DMS 273 treated with DMSO at 0.1 percent for 48 hours (cell line): ENCODE measurements at places on chromosomes 1 and 21.
A peak's percentile ranks its signal among the peaks of the same experiment; 100 is the strongest.

DNA sequence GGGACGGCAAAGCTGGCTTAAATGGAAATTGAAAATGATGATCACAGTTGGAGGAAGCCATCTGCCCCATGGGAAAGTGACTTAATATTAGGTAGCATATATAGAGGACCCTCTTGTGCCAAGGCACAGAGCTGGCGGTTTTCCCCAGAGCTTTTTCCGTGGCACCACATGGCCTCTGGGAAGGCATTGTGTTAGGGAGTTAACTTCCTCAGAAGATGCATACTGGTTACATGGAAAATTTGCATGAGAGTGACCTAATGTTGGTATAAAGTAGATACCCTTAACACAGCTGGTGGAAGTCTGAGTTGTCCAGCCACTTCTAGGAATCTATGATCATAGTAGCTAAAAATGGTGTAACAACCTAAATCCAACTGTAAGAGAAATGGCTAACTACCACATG lies 27.3 kb downstream of the CAP1 start:
- no peak for DNase-seq

- no peak for DNase-seq
Measured at GRCh38 chr1:53627031-53627430, 111.9 kb downstream of the GLIS1 start.

DNA sequence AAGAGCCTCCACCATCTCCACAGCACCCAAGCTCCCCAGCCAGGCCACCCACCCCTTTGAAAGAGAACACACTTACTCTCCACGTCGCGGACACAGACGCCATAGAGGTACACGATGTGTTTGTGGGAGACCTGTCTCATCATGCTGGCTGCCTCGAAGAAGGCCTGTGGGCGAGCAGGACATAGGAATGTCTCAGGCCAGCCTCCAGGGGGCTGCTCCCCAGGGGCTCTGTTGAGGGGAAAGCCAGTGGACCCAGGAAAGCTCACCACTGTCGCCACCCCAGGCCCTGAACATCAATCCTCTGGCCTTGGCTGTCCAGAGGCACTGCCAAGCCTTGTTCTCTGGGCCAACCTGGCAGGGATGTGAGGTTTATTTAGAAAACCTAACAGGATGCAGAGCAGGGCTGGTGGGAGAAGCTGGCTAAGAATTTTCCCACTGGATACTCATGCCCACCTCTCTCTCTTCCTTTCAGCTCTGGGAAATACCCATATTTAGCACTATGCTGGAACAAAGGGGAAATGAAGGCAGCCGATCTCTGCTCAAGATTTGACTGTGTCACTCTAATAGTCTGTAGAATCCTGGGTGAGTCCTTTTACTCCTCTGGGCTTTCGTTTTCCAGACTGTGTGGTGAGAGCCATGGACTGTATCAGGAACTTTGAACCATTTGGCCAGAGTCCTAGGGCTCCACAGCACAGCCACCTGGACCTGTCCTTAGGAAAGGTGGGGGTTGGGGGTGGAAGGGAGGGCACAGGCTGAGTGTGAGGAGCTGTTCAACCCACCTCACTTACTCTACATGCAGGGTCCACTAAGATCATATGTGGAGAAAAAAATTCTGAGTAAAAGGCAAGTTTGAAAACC lies 101.9 kb downstream of the RAVER2 start:
- DNase-seq, result no peak

- DNase-seq, result no peak
Measured at GRCh38 chr1:163227126-163227525, 24.4 kb upstream of the RGS5 start.

GRCh38 chr1:205709059-205709398 lies 28.7 kb upstream of the SLC45A3 start:
- DNase-seq, result no peak

GRCh38 chr1:241157435-241157834 lies 199.6 kb downstream of the RGS7 start:
- DNase-seq, result no peak

DNA sequence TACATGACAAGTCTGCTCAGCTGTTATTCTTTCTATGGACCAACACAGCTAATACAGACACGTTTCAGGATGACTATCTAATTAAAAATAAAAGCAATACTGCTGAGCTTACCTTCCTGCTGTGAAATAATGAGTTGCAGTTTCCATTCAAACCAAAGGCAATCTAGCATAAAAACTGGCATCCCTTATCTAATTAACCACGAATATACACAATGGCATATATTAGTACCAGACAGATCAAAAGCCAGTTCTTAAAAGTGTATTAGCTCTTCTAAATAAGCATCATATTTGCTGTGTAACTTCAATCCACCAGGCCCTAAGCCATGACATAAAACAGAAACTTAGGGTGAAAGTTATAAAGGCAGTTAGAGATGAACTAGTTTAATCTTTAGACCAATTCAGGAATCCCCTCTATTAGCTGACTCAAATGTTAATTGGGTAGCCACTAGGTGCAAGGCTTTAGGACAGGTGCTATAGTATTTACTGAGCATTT lies 20.6 kb downstream of the TESK2 start:
- DNase-seq, result no peak

DNA sequence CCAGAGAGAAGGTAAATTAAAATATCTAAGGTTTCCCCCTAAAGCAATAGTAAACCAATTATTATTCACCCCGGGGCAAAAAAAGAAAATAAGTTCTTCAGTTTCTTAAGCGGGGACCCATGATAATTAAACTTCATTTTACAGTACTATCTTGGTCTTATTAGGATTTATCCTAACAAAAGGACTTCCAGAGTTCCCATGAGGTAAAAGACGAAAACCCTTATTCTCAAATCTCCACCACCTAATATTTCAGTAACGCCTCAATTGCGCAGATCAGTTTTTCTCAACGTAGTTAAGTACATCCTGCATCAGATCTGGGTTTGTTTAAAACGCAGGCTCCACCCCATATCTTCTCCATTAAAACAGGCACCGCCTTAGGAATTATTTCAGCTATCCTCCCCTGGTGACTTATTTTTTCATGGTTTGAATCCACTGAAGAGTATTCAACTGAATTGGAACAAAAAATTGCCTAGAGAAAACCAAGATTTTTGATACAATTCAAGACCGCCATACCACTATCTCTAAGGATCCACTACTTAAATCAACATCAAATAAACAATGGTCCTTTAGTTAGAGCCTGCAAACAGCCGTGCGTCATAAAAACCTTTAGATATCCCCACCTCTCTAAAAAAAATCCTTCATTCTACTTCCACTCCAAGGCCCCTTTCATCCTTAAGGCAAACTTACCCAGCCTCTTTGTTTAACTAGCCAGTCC lies 1.7 kb downstream of the MCL1 start:
- DNase-seq, result no peak

GRCh38 chr1:2229037-2229864 lies 1.1 kb downstream of the SKI start:
- DNase-seq, result no peak

DNA sequence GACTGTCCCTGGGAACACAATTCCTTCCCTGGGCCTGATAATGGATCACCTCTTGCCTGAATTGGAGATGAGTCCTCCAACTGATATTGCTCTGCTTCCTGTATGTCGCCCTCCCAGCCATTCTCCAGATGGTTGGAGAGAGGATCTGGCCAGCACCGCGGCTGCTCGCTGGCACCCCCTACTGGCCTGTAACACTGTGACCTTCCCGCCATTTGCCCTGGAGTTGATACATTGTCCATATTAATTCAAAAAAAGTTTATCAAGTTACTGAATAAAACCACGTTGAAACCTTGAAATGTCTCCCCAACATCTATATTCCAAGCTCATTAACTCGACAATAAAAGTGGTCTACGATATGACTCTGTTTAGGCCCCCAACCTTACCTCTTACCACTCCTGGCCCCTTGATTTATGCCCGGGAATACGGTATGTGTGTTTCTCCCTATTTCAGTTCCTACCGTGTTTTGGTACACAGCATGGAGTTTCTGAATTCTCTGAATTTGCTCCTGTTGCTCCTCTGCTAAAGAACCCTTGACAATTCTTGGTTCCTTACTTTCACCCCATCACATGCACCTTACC lies 241.8 kb upstream of the KIAA0040 start:
- no peak for DNase-seq

GRCh38 chr1:111585447-111586086 lies 34.0 kb upstream of the RAP1A start:
- DNase-seq, result no peak

DNA sequence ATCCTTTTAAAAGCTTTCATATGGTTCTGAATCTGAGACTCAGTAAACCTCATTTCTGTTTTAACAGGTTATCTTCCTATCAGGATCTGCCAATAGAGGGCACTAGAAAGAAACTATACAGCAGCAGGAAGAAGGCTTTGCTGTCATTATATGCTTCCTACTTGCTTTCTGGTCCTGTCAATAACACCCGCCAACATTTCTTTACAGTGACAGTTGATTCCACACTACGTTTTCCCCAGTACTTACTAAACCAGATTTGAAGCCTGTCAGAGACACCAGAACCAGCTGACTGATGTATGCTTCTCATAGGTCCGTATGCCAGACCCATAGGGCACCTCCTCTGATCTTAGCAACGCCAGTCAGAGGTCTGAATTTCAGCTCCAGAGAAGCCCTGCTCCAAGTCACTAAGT lies 341.0 kb upstream of the NEGR1 start:
- peak; percentile 13 for DNase-seq

DNA sequence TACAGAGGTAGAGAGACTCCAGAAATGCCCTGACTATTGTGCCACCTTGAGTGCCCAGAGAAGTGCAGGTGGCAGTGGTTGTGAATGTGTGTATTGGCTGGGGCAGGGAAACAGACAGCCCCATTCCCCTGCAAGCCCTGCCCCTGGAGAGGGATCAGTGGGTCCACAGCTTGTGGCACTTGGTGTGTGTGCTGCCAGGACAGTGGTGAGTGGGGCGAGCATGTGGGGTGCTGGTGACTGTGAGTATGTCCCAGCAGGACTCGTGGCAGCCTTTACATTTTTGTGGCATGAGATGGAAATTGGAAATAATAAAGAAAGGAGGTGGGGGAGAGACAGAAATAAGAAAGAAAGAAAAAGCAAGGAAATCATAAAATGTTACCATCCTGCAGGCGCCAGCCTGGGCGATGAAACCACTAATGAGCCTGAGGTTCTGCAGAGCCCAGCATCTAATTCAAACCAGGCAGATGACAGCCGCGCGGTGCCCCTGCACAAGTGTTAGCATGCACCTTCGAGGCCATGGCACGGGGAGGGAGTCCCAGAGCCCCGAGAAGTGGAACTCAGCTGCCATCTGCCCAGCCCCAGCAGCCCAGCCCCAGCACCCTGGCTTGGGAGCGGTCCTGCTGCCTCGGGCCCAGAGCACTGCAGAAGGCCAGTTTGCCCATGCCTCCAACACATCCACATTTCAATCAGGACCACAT lies 49.1 kb upstream of the ZBTB40 start:
- DNase-seq, result no peak

- no peak for DNase-seq
Measured at GRCh38 chr1:64366821-64367220, 103.1 kb upstream of the CACHD1 start.

- DNase-seq, result no peak
Measured at GRCh38 chr1:156177919-156178654, 15.8 kb upstream of the SLC25A44 start.

DNA sequence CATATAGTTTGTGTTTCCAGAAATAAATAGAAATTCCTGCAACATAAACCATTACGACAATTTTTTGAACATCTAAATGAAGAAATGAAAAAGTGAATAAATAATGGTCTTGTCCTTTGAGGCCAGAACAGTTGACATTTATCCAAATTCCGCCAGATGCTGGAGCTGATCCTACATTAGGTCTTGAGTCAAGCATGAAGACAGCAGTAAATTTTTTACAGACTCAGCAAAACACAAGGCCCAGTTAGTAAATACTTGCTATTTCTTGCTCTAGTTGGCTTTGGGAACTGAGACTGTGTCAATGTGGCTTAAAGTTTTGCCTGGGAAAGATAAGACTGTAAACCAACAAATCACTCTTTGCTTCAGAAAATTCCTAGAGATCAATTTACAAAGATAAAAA lies 540.1 kb upstream of the RGS18 start:
- DNase-seq, result no peak

DNA sequence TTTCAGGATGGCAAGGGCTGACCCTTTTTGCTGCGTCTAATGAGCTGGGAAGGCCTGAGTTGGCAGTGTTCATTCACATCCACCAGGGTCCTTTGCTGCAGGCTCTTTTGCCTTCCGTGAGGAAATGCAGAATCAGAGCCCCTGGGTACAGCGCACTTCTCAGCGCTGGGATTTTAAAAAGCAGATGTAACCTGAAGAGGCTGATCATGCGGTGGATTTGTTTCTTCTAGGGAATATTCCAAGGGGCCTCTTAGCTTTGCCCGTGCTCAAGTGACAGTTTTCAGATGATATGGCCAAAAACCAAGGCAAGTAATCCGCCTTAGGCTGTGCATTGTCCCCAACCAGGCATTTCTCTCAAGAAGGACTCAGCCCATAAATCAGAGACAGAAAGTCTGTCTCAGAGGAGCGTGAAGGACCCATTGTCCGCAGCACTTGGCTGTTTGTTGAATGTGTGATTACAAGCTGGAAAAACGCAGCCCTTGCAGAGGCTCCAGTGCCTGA lies 237.6 kb downstream of the PTPRC start:
- DNase-seq, result no peak

- DNase-seq, result no peak
Measured at GRCh38 chr1:200133123-200133522, 105.6 kb downstream of the NR5A2 start.

GRCh38 chr1:93394514-93394913 lies 48.8 kb downstream of the DR1 start:
- no peak for DNase-seq
